ENCODE measurements at places on chromosomes 1 and 21.

GRCh38 chr1:183777328-183777727 is 27.6 kb upstream of the RGL1 start:
- no peak for DNase-seq

DNA sequence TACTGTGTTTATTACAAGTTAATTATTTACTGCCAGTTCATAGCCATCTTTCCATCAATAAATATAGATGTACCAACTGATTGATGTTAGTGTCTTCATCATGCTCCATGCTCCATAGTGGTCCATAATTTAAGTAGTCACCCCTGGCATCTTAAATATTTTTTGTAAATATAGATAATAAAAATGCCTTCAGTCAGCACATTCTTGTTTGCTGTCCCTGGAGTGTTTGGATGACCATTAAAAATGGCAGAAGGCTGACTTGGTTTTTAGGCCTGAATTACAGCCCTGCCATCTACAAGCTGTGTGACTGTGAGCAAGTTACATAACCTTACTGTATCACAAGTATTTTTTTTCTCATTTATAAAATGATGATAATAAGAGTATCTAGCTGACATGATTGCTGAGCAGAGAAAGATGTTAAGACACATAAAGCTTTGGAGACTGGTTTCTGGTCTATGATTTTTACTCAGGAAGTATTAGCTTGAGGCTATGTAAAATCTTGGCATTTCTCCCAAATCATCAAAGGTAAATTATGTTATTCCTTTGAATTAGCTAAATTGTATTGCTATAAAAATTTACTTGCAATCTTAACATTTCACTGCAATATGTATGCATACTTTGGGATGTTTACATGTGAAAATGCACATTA is 427.2 kb downstream of the USP25 start:
- no peak for DNase-seq

DNA sequence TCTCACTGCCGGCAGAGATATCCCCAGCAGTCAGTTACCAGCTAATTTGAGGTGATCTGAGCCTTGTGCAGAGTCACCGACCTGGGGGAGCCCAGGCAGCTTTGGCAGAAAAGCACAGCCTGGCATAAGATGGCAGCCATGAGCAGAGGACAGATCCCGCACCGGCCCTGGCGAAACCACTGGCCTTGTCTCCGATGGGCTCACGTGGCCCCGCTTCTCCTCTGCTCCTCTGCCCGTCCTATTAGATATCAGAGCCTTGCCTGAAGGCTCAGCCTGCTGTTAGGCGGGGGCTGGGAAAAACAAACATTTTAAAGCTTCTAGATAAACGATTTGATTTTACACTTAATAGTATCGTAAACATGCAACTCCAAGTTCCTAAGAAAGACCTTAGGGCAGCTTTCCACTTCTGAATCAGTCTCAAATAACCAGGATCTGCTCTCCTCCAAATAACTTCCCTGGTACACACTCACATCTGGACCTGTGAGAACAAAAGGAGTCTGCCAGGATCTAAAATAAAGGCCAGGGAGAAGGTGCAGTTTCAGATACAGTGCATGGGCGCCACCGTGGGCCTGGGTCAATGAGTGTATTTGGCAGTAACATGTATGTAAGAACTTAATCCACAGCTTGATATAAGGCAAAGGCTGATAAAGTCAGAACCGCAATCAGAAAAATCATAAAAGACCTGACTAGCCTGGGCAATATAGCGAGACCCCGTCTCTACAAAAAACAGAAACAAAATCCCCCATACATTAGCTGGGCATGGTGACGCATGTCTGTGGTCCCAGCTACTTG is 10.0 kb downstream of the EDARADD start:
- DNase-seq, result no peak

DNA sequence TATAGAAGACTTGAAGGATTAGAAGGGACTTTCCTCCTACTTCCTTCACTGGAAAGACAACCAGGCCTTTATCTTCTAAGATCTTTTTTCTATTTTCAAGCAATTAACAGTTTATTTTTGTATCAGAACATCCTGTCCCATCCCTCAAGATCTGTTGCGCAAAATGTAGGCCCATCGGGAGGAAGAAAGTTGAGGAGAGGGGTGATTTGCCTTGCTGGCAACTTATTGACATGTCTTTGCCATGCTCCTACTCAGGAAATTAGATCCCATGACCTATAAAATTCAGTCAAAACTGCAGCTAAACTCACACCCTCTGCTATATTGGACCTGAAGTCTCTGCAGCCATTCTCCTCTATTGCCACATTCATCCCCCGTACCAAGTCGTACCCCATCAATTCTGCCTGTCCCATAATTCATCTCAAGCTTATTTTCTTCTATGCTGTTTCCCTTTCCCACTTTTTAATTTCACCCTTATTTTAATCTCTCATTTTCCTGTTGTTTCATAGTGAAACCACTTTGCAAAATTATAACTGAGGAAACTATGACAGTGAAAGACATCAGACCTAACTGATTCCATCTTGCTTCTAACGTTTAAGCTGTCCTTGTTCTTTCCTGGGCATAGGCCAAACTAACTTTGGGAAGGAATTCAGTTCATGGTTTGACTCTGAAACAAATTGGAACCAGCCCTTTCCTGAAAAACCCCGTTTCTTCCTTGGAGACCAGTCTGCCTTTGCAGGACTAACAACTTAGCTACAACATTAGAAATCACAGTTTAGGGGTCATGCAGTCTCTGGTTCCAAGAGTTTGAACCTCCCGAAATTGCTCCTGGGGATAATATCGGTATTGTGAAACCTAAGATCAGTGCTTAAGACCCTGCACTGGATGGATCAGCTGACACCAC is 195.7 kb upstream of the PTBP2 start:
- no peak for DNase-seq

- DNase-seq, result no peak
Observed at GRCh38 chr21:29305068-29305467, 6.3 kb downstream of the BACH1 start.

DNA sequence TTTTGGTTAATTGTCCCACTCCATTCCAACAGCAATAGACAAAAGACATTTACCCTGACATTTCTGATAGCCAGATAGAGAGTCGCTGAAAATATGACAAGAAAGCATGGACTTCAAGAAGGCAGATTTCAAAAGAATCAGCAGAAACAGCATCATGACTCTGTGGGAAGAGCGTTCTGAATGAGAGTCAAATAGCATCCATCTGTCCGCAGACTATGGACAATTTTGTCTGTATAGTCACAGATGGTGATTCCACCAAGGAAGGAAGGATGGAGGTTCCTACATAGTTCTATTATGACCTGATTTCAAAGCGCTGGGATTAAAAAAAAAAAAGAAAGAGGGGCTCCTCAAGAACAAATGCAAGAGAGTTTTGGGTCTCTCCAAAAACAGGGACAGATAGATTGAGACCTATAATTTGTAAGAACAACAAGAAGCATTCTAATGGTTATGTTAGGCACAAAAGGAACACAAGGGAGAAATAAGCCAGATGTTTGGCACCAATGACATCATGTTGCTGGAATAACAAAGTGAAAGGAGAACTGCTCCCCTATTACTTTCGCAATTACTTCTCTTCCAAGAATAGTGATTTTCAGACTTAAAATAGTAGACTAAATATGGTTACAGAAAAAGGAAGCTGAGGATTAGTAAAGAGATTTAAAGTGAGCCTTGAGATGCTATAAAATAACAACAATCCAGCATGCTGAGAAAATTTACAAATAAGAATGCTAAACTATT is 28.5 kb downstream of the NIBAN1 start:
- DNase-seq, result no peak

Data from stimulated activated CD4-positive, alpha-beta T cell treated with anti-CD3 and anti-CD28 coated beads, Interleukin-1b, Interleukin-23, amount 100 ng/mL, for 1 hour (primary cell).